ENCODE measurements at places on chromosomes 11 and 22.

- no peak for DNase-seq
Observed at GRCh38 chr22:39655831-39656230, 85.3 kb downstream of the CACNA1I start.

DNA sequence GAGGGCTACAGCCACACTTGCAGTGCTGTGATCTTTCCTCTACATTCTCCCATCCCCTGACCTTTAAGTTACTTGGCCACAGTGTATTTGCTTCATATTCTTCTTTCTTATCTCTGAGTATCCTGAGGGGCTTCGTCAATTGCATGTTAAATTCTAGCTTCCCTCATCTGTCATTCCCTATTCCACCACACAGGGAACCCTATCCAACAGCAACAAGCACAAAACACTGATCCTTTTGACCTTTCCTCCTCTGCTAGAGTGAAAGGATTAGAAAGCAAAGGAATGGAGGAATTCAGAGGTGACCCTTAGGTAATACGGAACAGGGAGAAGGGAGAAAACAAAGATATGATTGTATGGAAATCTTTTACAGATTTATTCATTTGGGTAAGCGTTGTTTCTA lies 1061.7 kb upstream of the TENM4 start:
- no peak for DNase-seq

- DNase-seq = no peak
Observed at GRCh38 chr11:85346484-85346883, 280.7 kb downstream of the DLG2 start.

GRCh38 chr11:111797145-111797581 lies 31.0 kb upstream of the PPP2R1B start:
- DNase-seq = no peak

GRCh38 chr11:79413268-79413667 lies 27.6 kb downstream of the TENM4 start:
- peak; percentile 85 for DNase-seq

DNA sequence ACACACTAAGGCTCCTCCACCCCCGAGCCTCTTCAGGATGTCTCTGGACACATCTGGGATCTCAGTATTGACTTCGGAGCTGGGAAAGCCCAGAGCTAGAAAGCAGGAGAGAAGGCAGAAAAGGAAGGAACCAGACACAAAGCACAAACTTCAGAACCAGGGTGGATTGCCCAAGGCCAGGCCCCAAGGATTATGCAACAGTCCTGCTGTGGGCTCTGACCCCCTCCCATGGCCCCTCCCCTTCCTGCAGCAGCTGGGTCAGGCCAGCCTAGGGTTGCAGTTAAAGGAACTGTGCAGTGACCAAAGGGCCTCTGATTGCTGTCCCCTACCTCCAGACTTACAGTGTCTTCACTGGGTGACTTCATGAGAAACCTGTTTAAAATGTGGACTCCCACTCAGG lies 5.3 kb downstream of the KCNE3 start:
- no peak for DNase-seq

GRCh38 chr22:30680991-30681770 lies 13.5 kb upstream of the OSBP2 start:
- DNase-seq = no peak

DNA sequence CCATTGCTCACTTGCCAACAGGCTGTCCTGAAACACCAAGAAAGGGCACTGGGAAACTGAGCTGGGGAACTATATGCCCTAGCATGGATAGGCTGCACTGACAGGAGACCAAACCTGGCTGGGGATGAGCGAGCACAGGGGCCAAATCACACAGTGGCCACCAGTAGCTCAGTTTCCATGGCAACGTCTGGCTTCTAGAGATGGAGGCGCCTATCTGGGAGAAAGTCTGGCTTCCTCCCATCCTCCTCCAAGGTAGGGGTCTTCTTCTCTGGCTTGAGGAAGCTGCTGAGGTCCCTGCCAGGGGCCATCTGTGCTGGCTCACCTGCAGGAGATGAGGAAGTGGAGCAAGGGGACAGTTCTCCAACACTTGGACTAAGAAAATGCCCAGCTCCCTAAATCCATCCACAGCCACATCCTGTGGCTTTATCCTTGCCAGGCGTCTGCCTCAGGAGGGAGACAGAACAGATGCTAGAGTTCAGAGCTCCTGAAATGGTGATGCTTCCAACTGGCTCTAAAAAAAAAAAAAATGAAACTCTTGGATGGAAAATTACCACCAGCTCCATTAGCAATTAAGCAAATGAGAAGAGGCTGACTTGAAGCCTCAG lies 48.3 kb downstream of the SYT13 start:
- DNase-seq = no peak

GRCh38 chr11:122082205-122082604 lies 33.8 kb downstream of the BLID start:
- no peak for DNase-seq

DNA sequence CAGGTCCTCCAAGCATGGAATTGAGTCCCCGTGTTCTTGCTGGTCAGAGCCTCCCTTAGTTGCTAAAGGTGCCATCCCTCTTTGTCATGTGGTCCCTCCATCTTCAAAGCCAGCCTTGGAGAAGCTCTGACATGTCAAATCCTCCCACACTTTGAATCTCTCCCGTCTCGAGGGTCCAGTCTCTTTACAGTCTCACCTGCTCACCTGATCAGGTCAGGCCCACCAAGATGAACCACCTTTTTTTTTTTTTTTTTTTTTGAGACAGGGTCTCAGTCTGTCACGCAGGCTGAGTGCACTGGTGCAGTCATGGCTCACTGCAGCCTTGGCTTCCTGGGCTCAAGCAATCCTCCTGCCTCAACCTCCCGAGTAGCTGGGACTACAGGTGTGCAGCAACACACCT lies 100.3 kb upstream of the PRR5 start:
- no peak for DNase-seq

- DNase-seq = peak; percentile 98
Observed at GRCh38 chr11:12075822-12076821, 34.3 kb upstream of the MICAL2 start.

GRCh38 chr22:45881524-45881875 lies 95.5 kb downstream of the WNT7B start:
- DNase-seq = no peak

- DNase-seq = no peak
Observed at GRCh38 chr11:117868815-117869561, 7.5 kb downstream of the FXYD6 start.

DNA sequence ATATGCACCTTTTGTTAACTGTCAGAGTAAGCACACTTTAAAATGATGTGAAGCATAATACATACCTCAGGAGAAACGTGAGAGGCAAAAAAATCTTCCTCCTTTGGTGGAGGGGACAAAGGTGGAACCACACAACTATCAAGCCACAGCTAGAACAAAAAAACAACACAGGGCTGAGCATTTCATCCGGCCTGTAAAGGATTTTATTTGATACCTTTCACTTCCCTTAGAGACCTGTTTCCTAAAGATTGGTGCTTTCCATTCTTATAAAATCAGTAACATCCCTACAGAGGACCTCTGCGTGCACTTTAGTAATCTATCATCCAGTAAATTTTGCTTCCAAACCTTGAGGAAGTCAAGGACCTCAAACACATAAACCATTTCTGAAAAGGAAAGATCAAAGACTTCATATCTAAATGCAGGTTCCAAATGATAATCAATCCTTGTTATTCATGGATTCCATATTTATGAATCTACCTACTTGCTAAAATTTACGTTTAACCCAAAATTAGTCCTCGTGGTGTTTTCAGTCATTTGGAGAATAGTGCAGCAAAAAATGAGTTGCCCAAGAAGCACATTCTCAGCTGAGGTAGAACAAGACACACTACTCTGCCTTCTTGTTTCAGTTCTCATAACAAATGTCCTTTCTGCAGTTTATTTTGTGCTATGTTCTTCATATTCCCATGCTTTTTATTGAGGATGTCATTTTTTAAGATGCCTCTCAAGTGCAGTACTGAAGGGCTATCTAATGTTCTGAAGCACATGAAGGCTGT lies 22.7 kb downstream of the ARFGAP3 start:
- DNase-seq = no peak

- DNase-seq = no peak
Observed at GRCh38 chr11:65895482-65895981, 4.7 kb downstream of the FOSL1 start.

- no peak for DNase-seq
Observed at GRCh38 chr22:48473202-48473601, 1354.5 kb downstream of the BRD1 start.

GRCh38 chr11:123469089-123469488 lies 39.0 kb downstream of the GRAMD1B start:
- DNase-seq = no peak

Data from astrocyte of the cerebellum (primary cell).